Stimulated activated CD4-positive, alpha-beta T cell treated with anti-CD3 and anti-CD28 coated beads, Interleukin-12 subunit alpha, Interleukin-12 subunit beta, amount 100 ng/mL, for 48 hours (primary cell): ENCODE measurements at places on chromosomes 2 and 18.
A peak's percentile ranks its signal among the peaks of the same experiment; 100 is the strongest.

DNA sequence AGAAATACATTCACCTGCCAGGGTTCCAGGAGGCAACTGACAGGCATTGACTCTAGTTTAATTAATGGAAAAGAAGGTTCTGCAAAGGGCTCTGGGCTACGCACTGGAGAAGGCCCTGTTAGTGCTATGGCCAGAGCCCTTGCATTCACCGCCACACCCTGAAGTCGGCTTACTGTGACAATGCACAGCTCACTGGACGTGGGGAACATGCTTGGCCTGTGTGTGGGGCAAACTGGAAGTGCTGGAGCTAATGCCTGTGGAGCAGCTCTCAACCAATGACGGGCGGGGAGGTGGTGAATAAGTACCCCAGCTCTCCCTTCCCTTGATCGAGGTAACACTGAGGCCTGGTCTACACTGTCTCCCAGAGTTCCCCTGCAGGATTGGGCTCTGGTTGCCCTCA is 209.8 kb downstream of the HAUS1 start:
- no peak for DNase-seq

DNA sequence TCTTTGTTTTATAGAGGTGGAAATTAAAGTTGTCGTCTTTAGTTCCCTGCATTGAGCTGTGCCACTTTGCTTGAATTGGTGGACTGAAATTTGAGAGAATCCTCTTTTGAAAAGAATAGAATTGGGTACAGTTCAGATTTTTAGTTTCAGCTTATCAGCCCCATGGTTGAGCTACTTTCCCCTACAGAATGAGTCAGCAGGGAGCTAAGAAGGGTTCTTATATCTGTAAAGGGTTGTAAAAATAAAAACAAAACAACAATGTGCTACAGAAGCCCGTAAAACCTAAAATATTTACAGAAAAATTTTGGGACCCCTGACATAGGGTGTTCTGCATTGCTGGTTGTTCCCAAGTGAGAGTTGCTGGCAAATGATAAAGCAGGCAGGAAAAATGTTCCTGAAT is 12.6 kb downstream of the SLC20A1 start:
- no peak for DNase-seq

GRCh38 chr2:95530734-95531133 is 46.2 kb upstream of the TRIM43B start:
- peak; percentile 26 for DNase-seq

- no peak for DNase-seq
Measured at GRCh38 chr2:8750221-8750620, 68.4 kb downstream of the ID2 start.

DNA sequence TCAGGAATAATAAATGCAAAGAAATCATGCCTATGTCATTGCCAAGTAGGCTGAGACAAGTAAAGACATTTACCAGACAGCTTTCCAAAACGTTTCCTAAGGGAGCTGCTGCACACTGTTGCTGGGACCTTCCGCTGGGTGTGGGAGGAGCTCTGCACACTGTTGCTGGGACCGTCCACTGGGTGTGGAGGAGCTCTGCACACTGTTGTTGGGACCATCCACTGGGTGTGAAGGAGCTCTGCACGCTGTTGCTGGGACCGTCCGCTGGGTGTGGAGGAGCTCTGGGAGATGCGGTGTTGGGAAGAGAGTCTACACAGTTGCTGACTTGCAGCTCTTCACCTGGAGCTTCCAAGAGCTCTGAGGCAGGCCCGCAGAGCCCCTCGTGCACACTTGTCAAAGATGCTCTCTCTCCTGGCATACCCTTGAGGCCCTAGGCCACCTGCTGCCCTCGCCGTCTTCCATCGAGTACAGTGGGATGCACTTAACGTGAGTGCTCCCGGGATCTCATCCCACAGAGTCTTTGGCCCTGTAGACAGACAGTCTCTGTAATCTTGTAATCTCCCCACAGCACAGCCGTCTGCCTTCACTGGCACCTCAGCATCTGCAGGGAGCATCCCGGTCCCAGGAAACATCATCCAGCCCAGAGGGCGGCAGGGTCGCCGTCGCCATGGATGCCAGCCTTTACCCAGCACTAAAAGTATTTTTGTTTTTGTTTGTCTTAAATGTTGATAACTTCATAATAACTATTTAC is 51.4 kb downstream of the TRAPPC12 start:
- no peak for DNase-seq

- DNase-seq: no peak
Measured at GRCh38 chr2:241501551-241501950, 6.8 kb downstream of the STK25 start.

DNA sequence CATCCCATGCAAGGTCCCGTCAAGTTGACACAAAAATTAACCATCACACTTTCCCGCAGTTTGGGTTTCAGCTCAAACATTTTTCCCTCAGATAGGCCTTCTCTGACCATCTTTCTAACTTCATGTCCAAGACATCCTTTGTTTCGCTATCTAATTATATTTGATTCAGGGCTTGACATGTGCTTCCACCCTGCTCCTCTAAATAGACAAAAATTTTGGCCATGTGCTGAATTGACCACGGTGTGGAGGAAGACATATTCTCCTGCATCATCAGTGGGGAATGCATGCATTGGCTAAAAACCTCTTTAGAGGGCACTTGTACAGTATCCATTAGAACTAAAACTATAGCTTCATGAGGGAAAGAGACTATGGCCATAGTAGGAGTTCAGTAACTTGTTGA is 81.2 kb downstream of the PLCL1 start:
- DNase-seq: no peak

GRCh38 chr2:75113231-75113869 is 86.0 kb downstream of the TACR1 start:
- no peak for DNase-seq

- no peak for DNase-seq
Measured at GRCh38 chr2:46831051-46831868, 84.3 kb downstream of the MCFD2 start.

GRCh38 chr18:38305961-38306360 is 740.4 kb upstream of the CELF4 start:
- DNase-seq: no peak
